ENCODE measurements at places on chromosomes 11 and 22.
A peak's percentile ranks its signal among the peaks of the same experiment; 100 is the strongest.

DNA sequence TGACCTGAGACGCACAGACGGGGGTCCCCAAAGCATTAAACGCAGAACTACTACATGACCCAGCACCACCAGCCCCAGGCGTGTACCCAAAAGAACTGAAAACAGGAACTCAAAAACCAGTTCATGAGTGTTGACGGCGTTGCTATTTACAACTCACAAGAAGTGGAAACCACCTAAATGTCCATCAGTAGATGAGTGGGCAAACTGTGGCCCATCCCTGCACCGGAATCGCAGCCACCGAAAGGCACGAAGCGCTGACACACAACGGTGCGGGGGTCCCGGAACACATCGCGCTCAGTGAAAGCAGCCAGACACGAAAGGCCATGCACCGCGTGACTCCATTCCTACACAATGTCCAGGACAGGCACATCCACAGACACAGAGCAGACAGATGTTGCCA lies 79.2 kb downstream of the TRMU start:
- DNase-seq: no peak

GRCh38 chr22:41982865-41983264 lies 13.6 kb downstream of the SEPTIN3 start:
- DNase-seq: no peak

DNA sequence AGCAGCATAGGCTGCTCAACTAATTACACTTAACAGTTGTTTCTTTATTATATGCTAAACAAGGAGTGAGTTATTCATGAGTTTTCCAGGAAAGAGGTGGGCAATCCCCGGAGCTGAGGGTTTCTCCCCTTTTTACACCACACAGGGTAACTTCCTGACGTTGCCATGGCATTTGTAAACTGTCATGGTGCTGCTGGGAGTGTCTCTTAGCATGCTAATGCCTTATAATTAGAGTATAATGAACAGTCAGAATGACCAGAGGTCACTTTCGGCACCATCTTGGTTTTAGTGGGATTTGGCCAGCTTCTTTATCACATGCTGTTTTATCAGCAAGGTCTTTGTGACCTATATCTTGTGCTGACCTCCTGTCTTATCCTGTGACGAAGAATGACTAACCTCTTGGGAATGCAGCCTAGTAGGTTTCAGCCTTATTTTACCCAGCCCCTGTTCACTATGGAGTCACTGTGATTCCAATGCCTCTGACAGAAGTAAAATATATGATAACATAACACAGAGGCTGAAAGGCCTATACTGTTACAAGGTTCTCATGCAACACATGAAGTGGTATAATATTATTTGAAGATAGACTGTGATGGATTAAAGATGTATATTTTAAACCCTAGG lies 41.3 kb upstream of the RDX start:
- no peak for DNase-seq

DNA sequence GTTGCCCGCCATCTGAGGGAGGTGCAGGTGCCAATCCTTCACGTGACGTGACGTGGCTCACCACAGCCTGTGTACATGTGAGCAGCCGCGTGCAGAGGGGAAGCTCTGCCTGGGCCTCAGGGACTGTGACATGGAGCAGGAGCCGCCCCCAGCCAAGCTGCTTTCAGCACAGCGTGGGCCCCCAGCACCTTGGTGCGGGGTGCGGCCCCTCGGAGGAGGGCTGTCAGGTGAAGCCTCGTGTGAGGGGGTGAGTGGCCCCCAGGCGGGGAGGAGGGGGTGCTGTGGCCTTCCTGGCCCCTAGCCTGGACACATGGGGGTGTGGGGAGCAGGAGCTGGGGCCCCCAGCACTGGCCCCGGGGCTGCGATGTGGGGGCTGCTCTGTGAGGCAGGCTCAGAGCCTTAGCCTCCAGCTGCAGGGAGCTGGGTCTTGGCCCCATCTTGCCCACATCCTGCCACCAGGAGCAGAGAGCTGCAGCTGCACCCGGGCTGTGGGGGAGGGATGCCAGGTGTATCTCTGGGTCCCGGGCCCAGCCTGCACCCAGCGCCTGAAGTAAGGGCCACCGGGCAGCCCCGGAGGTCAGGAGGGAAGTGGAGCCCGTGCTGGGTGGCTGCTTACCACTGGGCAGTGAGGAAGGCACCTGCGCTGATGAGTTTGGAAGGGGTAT lies at the start of gene ADORA2A:
TSS of gene ADORA2A (plus strand) at position 100 of the 665 bp plus-strand sequence. CDS start 5,806 bp downstream, outside the sequence.
- DNase-seq: peak; percentile 68

DNA sequence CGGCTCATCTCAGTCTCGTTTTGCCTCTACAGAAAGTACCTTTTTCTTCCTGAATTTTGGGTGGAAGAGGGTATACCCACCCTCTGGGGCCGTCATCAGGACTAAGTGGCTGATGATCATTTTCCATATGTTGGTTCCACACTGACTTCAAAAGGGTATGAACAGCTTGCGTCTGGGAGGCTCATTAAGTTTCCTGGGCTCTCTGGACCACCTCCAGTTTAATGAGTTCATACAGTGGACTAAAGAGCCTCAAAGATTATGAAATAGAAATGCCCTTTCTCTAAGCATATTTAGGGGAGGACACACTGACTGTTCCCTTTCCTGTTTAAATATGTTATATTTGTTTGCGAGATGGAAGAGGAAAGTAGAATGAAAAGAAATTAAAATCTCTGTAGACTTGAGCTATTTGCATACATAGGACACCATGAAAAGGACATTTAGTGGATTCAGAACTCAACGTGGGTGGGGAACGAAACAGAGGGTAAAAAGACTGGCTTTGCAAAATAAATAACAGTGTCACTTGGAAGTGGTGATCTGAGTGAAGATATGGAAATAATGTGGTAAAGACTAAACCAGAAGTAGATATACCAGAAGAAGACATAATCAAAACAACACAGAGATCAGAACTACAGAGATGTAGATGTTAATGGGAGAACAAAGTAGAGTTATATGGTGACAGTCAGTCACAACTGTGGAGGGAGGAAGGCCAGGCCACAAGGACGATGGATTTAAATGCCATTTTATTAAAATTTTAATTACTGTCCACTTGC lies 18.7 kb downstream of the LDLRAD3 start:
- DNase-seq: no peak

- no peak for DNase-seq
These were observed 1.8 kb upstream of the FLI1 start for GRCh38 chr11:128691802-128692752.

DNA sequence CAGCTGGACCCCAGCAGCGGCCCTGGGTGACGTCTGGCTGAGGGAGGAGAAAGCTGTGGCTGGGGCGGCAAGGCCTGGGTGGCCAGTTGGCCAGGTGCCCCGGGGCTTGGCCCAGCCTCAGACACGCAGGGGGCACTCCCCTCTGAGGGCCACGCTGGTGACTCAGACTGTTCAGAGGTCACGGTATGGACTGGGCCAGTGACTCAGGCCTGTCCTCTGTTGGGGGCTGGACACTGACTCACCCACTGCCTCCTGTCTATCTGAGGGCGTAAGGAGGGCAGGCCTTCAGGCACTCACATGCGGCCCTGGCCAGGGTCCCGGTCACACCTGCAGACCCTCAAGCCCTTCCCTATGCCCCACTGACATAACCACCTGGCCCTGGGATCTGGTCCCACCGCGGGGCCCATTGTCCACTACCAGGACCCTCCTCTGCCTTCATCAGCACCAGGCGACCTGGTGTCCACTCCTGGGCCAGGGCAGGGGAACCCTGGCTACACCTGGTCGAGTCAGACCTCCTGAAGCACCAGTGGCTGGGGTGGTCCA lies 3.7 kb upstream of the MUC5AC start:
- no peak for DNase-seq

GRCh38 chr11:2482204-2482603 lies 37.4 kb downstream of the KCNQ1 start:
- no peak for DNase-seq

DNA sequence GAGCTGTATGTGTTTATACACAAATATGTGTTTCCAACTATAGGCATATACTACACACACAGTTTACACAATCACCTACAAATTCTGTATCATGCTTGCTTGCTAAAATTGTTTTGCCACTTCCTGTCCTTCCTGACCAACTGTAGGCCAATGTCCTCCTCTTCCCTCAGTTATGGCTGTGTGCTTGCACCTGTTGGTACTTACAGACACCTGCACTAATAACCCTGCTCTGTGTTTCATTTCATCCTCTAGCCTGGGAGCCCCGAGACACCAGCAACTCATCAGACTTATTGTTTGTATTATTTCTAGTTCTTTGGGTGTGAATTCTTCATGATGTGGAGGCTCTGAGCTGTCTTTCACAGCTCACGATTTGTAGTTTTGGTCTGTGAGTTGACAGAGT lies 1.8 kb upstream of the NCF4 start:
- DNase-seq: no peak

DNA sequence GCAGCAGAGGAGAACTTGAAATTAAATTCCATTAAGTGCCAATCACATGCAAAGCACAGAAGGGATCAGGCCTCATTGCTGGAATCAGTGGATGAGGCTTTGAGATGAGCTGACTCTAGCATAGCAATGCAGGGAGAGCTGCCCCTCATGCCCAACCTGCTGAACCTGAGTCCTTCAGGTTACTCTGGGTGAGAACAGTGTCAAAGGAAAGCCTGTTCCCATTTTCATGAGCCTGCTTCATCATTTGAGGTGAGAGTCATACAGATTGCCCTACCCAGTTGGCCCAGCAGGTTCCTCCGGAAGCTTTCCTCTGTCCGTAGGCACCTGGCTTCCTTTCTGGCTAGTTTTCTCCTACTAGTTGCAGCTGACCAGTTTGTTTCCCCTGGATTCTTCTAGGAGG lies 25.9 kb upstream of the ZBTB16 start:
- no peak for DNase-seq

DNA sequence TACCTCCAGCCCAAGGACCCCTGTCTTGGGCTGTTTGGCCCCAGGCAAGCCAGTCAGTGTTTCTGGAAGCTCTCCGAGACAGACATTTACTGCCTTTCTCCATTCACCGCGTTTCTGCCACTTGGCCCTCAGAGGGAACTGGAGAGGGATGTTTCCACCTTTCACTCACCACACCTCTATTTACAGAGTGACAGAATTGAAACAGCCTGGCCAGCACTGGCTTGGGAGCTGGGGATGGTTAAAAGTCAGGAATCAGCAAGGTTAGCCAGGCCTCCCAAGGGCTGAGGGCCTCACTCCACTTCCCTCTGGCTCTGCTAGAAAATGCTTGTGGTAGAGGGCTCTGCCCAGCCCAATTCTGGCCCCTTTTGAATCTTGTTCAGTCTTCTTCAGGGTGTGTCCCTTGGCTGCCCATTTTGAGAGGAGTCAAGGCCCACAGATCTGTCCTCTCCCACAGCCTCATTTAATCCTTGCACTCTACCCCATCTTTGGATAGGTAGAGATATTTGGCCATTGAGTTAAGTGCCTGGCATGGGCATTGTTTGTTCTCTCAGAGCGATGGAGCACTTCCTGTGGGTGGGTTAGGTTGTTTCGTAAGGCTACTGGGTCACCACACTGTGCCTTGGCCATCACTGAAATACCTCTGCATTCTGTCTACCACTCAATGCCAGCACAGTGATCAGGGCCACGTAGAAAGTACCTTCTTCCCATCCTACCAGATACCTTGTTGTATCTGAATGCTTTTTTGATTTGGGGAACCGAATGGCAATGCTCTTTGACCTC lies 119.2 kb downstream of the MICAL2 start:
- DNase-seq: no peak

GRCh38 chr11:69298267-69299022 lies 4.5 kb downstream of the MYEOV start:
- no peak for DNase-seq

DNA sequence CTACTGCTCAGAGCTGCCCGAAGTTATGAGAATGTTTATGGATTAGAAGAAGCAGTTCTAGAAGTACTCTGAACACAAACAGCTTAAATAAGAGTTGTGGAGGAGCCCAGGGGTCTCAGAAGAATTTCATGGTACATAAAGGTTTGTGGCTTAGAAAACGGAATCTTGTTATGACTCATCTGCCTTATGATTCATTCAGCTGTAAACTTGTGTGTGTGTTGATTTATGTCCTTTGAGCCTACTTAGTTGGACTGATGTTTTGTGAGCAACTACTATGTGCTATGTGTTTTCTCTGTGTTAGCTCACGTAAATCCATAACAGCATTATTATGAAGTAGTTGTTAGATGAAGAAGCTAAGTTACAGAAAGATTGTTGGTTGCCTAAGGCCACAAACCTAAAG lies 203.7 kb downstream of the PGR start:
- DNase-seq: no peak

GRCh38 chr11:84526250-84526649 lies 1100.9 kb downstream of the DLG2 start:
- no peak for DNase-seq

DNA sequence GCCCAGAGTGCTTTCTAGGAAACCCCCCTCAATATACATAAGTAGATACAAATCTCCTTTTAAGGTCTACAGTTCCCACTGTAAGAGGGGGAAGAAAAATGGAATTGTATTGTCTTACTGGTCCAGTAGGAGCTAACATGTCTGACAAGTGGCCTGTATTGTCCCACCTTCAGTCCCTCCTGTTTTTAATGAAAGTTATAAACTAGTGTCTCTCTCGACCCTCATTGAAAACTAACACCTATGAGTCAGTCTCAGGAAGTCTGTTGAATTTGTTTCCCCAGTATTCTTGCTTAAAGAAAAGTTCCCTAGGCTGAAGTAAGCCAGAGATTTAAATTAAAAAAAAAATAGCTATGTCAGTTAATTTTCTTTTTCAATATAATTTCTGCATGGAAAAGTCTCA lies 69.3 kb downstream of the TTC17 start:
- DNase-seq: no peak

Data from stimulated activated CD8-positive, alpha-beta memory T cell treated with anti-CD3 and anti-CD28 coated beads, Interleukin-7, amount 100 ng/mL, for 1 hour (primary cell).